ENCODE measurements at places on chromosomes 3 and 15.

- DNase-seq = no peak
Observed at GRCh38 chr3:89297199-89297598, 189.8 kb downstream of the EPHA3 start.

DNA sequence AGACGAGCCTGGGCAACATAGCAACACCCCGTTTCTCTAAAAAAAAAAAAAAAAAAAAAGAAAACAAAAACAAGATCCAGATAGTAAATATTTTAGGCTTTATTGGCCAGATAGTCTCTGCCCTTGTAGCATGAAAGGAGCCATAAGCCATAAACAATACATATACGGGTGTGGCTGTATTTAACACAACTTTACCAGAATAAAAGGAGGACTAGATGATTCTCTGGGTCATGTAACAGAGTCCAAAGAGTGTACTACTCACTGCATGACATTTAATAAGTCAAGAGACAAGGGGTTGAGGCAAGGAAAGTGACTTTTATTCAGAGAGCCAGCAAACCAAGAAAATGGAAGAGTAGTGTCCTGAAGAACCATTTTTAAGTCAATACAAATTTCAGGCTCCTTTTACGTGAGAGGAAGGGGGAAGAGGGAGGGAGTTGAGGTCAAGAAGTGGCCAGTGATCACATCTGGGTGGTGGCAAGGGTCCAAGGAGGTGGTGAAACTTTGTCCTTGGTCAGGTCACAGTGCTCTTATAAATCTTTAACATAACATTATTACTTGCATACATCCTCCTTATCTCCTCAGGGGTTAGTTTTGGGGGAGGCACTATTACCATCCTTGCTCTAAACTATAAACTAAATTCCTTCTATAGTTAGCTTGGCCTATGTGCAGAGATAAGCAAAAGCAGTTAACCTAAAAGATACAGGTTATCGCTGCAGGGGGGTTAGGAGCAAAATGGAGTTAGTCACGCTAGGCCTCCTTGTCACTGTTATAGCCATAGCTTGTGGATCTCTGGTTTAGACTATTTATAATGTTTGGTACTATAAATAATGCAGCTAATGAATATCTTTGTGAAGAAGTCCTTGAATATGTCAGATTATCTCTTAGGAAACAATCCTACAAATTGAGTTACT lies 46.1 kb downstream of the METTL6 start:
- DNase-seq = no peak

DNA sequence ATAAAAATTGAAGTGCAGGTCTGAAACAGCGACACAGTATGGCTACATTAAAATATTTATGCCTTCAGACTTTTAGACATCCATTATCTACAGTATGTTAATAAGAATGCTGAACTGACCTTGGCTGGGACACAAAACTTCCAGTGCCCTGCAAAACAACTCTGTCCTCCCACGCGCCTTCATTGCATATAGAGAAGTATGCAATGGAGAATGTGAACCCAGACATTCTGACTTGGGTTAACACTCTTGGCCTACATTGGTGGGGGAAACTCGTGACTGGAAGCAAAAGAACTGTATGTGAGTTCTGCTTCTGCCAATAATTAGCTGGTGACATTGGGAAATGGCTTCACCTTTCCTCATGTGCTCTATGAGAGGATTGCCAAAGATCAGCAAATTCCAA lies 110.5 kb upstream of the SLC24A5 start:
- DNase-seq = no peak

DNA sequence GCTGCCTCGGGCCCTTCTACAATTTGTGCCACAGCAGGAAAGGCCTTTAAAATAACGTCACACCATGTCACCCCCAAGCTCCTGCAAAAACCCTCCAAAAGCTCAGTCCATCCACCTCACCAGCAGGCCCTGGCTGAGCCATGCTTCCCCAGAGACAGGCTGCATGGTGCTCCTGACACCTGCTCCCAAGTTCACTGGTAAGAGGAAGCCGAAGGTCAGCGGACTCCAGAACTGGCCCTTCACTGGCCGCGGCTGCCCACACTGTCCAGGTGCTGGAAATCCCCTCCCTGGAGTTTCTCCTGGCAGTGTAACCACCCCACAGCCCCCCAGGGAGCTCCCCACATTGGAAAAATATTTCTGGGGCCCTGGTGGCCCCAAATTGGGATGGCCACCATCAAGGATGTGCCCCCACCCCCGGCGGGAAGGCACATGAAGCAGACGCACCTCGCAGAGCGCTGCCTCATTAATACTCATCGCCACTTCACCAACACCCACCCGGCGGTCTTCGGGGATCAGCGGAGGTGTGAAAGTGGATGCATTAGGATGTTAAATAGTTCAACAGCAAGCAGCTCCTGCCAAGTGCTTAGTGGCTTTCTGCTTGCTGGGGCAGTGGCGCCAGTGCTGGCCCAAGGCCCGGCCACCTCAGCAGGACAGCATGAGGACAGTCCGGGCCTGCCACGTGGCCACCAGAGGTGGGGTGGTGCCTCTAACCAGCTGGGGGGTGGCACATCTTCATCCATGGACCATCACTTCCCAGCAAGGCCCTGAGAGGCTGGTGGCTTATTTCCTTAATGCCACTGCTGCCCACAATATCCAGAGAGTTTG lies 146.1 kb upstream of the IQSEC1 start:
- no peak for DNase-seq

DNA sequence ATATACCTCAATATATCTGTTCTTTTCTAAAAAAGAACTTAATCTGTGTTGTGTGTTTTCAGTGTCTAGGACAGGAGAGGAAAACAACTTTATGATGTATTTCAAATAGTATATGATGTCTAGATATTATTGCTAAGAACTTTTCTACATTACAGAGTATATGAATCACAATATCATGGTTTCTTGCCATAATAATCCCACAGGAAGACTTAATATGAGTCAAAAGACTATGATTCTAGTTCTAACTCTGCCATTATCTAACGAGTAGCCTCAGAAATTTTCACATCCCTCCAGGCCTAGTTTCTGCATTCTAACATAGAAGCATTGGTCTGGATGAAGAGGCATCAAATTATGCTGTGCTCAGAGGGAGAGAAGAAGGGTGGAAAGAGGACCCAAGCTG lies 107.7 kb upstream of the SPRED1 start:
- no peak for DNase-seq

DNA sequence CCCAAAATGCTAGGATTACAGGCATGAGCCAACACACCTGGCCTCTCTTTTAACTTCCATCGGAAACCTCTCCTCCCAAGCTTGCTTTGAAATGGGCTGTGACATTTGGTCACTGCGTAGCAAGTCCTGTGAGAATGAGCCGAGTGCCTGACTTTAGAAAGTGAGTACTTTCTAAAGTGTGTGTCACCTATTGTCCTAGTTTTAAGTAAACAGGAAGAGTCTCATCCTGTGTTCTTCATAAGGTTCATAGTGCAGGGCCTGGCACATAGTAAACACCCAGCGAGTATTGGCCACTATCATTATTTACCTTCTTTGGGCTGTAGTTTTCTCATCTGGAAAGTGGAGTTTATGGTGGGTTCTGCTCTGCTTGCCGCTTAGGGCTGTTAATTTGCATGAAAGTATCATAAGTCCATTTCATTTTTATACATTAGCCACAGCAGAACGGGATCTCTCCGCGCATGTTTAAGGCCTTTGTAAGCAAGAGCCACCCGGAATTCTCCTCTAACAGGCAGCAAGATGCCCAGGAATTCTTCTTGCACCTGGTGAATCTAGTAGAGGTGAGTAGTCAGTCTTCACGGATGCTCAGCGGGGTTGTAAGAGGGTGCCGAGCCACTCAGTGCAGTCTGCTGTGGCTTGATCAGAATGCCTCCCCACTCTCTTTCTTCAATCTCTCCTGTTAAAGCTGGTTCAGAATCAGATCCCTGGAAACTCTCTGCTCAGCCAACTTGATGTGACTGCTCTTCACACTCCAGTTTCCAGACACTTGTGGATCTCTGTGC lies 87.2 kb downstream of the USP13 start:
- no peak for DNase-seq

DNA sequence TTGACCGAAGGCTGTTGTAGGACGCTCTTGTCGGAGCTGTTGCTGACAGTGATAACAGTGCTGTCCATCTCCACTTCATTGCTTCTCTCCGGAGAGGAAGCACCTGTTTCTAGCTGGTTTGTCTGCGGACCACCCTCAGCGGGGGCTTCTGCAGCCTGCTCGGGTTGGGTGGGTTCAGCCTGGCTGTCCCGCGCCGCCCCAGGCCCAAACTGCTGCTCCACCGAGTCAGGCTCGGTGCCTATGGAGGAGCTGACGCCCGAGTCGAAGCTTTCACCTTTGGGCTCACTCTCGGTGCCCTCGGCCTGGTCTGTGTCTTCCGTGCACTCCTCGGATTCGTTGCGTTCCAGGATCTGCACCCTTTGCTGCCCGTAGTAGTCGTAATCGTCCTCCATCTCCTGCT lies 56.9 kb downstream of the TIGIT start:
- DNase-seq = no peak

DNA sequence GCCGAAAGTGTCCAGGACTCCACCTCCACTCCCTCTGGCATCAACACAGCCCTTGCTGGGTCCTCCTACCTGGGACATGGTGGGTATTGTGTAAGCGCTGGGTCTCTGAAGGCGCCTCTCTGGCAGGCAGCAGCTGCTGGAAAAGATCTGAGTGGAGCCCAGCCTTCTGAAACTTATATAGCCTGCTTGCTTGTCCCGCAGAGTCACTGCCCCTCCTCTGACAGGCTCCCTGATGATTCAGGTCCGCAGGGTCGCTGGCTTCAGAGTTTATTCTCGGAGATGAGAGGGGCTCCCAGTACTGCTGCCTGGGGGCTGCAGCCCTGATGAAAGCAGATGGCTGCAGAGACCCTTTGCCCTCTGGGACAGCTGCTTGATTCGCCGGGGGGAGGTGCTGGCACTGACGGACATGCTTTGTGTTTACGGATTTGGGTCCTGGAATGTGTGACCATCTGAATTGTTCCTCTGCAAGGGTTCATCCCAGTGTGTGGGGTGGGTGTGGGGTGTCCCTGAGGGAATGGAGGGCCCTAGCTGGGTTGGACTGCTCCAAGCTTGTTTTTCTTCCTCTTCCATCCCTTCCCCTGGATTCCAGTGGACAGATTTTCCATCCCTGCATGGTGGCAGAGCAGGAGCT lies at the start of gene MUSTN1:
TSS of gene MUSTN1 (minus strand) at position 149 of the 631 bp plus-strand sequence. CDS start at position 78, 71 bp downstream.
- no peak for DNase-seq

GRCh38 chr3:186318135-186318534 lies 43.9 kb downstream of the DGKG start:
- no peak for DNase-seq

DNA sequence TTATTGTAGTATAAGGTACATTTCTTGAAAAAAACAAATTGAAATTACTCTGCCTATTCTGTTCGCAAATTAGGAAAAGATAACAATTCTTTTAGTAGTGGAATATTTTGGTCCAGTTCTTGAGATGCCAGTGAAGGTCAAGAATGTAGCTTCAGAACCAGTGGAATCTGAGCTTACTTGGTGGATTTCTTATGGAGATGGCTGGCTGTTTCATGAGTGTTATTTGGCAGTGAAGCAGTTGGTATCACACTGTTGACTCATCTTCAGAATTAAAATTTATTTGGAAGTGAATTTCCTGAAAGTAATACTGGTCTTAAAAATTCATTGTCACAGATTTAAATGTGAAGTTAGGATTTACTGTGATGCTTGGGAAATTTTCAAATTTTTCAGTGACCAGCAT lies 19.1 kb downstream of the RNF13 start:
- DNase-seq = no peak

- no peak for DNase-seq
Observed at GRCh38 chr15:72365844-72366243, 10.0 kb downstream of the HEXA start.
